ENCODE measurements at places on chromosomes 5 and 9. TPM values are rescaled to one million over a fixed set of nuclear protein-coding genes. Genes with fewer than 3 reads are reported as not detected.

Gene C5orf34
- polyA plus RNA-seq = 7.2 TPM

Gene HCN1
- not detected for polyA plus RNA-seq

Gene GPX3
- polyA plus RNA-seq = 1,289 TPM

Gene GZMA
- polyA plus RNA-seq = 0.73 TPM

DNA sequence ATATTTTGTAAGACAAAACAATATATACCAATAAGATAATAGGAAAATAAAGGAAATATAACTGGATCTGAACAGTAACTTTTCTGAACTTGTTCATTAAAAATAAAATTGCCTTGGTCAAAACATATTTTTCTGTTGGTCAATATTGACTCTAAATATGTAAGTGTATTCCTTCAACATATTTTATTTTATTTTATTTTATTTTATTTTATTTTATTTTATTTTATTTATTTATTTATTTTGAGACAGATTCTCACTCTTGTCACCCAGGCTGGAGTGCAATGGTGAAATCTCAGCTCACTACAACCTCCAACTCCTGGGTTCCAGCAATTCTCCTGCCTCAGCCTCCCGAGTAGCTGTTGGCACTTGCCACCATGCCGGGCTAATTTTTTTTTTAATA, 571.0 kb downstream of the NR2F1-AS1 start:
- no peak for DNase-seq

DNA sequence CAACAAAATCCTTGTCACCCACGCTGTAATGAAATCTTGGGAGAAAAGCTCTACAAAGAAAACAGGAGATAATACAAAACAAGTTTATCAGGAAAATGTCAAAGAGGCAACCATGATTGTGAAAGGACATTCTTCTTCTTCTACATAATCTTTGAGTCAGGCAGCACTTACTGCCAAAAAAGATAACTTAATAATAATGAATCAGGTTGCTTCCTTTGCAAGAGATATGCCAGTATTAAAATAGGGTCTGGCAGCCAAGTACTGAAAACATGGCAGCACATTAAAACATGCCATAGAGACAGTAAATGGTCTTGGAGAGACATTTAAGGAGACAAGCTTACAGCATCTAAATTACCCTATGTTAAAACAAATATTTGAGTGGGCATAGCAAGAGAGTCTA, 1573.4 kb downstream of the EFNA5 start:
- DNase-seq = no peak

- no peak for DNase-seq
Observed at GRCh38 chr5:149289301-149289700, 17.6 kb downstream of the AFAP1L1 start.

All from left renal cortex interstitium (tissue), 4 donors.